Type B pancreatic cell (in vitro differentiated cells): ENCODE measurements at places on chromosomes 6 and 20. TPM values are rescaled to one million over a fixed set of nuclear protein-coding genes. Genes with fewer than 3 reads are reported as not detected.

DNA sequence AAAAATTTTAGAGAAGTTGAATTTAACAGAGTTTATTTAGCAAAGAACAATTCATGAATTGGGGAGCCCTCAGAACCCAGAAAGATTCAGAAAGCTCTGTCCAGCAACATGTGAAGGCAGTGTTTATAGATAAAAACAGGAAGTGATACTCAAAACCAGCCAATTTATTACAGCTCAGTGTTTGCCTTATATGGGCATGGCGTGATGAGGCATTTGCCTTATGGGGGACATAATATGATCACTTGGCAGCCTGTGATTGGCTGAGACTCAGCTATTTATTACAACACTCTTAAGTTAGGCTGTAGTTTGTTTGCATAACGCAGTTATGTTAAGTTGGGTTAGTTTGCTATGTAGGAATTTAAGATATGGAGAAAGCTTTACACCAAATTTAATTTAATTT, 11.5 kb downstream of the HLA-DPA1 start:
- no peaks in the 10 kb centered on the region for H3K36me3 ChIP-seq
- no peak overlapping the region for H3K27ac ChIP-seq
- peaks cover 24% of the 10 kb centered on the region for H3K27me3 ChIP-seq
- no peaks in the 10 kb centered on the region for H3K4me1 ChIP-seq

DNA sequence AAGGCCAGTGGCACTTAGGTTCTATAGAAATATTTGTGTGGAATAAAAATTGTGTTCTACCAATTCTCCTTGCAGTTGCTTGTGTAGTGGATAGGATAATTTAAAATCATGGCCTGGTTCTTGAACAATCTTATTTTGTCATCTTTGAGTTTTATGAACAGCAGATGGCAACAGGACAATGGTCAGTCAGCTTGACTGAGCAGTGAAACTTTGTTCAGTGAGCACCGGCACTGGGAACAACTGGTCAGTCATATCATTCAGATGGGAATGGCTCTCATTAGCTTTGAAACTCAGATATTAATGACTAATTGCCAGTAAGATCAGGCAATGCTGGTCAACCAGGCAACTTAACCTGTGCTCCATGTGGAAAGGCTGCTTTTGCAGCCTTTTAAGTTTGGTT, 129.2 kb downstream of the BCKDHB start:
- peaks cover 21% of the 10 kb centered on the region for H3K36me3 ChIP-seq
- no peak overlapping the region for H3K4me3 ChIP-seq
- no peak overlapping the region for H3K27ac ChIP-seq
- H3K27me3 ChIP-seq, result no peaks in the 10 kb centered on the region
- H3K4me1 ChIP-seq, result peaks cover 4% of the 10 kb centered on the region
- no peak for DNase-seq

Gene HLA-DPA1
- total RNA-seq, result 1.3 and 2.6 TPM in 2 replicates

GRCh38 chr6:106477146-106477545, 116.6 kb downstream of the CRYBG1 start:
- H3K36me3 ChIP-seq, result no peaks in the 10 kb centered on the region
- no peak for DNase-seq
- no peak overlapping the region for H3K4me3 ChIP-seq
- H3K4me1 ChIP-seq, result no peaks in the 10 kb centered on the region

GRCh38 chr6:117906507-117906957, 532 bp upstream of the SLC35F1 start:
- no peak for DNase-seq
- peak overlapping the region; percentile 90 for H3K4me3 ChIP-seq
- H3K27ac ChIP-seq, result no peak overlapping the region
- no peaks in the 10 kb centered on the region for H3K36me3 ChIP-seq

- H3K4me1 ChIP-seq, result peaks cover 5% of the 10 kb centered on the region
- DNase-seq, result no peak
- H3K27me3 ChIP-seq, result no peaks in the 10 kb centered on the region
- no peak overlapping the region for H3K27ac ChIP-seq
- no peak overlapping the region for H3K4me3 ChIP-seq
Observed at GRCh38 chr6:151179321-151179720, 60.4 kb upstream of the AKAP12 start.

Gene TNFRSF6B
- not detected in 2 replicates for total RNA-seq

Gene SCRT2
- total RNA-seq, result 0.36 TPM in 1 of 2 replicates, not detected in the other

- no peaks in the 10 kb centered on the region for H3K27me3 ChIP-seq
- peaks cover 17% of the 10 kb centered on the region for H3K36me3 ChIP-seq
- H3K4me1 ChIP-seq, result peaks cover 18% of the 10 kb centered on the region
- no peak overlapping the region for H3K4me3 ChIP-seq
- no peak for DNase-seq
- H3K27ac ChIP-seq, result peak overlapping the region; percentile 71
Observed at GRCh38 chr6:166333172-166333995, 9.0 kb downstream of the SFT2D1 start.

GRCh38 chr20:33472868-33473435, 16.9 kb upstream of the CBFA2T2 start:
- no peak overlapping the region for H3K4me3 ChIP-seq
- H3K27ac ChIP-seq, result no peak overlapping the region
- H3K36me3 ChIP-seq, result no peaks in the 10 kb centered on the region
- peaks cover 16% of the 10 kb centered on the region for H3K4me1 ChIP-seq
- H3K27me3 ChIP-seq, result no peaks in the 10 kb centered on the region
- DNase-seq, result no peak

DNA sequence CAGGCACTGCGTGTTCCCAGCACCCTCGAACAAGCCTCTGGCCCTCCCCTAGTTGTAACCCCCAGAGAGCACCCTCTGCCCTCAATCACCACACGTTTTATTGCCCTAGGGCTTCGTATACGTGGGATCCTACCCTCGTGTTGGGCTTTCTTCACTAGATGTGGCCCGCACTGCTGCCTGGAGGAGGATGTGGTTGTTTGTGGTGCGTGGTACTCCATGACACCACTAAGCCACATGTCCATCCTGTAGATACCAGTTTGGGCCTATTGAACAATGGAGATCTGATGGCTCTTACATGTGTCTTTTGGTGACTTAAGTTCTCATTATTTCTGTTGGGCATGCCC, 17.0 kb downstream of the SLC2A4RG start:
- no peaks in the 10 kb centered on the region for H3K36me3 ChIP-seq
- no peaks in the 10 kb centered on the region for H3K4me1 ChIP-seq
- no peak overlapping the region for H3K27ac ChIP-seq
- no peaks in the 10 kb centered on the region for H3K27me3 ChIP-seq
- no peak overlapping the region for H3K4me3 ChIP-seq

DNA sequence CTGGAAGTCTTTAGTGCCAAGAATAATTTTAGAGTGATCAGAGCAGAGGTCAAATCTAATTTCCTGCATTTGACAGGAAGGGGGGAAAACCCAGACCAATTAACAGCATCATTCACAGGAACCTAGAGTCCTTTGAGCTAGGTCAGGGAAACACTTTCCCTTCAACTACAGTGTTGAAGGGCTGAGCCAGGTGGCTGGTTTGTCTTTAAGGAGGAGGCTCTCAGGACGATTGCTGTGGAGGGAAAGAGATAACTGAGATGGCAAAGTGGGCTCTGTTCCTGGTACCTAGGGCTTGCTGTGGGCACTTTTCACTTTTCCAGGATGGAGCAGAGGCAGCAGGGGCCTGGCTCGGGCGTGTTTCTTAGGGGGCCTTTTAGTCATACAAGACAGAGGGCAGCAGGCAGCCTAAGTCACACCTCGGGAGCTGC, 111.9 kb downstream of the SCML4 start:
- H3K27me3 ChIP-seq, result peaks cover 25% of the 10 kb centered on the region
- no peaks in the 10 kb centered on the region for H3K36me3 ChIP-seq
- H3K4me3 ChIP-seq, result peak overlapping the region; percentile 57

Gene IPCEF1
- total RNA-seq, result 0.40 and 1.0 TPM in 2 replicates

GRCh38 chr6:73418081-73418741, 23.6 kb downstream of the DDX43 start:
- DNase-seq, result no peak
- H3K4me3 ChIP-seq, result no peak overlapping the region
- H3K27ac ChIP-seq, result no peak overlapping the region
- no peaks in the 10 kb centered on the region for H3K4me1 ChIP-seq
- H3K27me3 ChIP-seq, result no peaks in the 10 kb centered on the region
- H3K36me3 ChIP-seq, result no peaks in the 10 kb centered on the region

Gene CST5
- total RNA-seq, result 0.79 TPM in 1 of 2 replicates, not detected in the other

Gene GABRR2
- total RNA-seq, result 0.92 TPM in 1 of 2 replicates, not detected in the other

DNA sequence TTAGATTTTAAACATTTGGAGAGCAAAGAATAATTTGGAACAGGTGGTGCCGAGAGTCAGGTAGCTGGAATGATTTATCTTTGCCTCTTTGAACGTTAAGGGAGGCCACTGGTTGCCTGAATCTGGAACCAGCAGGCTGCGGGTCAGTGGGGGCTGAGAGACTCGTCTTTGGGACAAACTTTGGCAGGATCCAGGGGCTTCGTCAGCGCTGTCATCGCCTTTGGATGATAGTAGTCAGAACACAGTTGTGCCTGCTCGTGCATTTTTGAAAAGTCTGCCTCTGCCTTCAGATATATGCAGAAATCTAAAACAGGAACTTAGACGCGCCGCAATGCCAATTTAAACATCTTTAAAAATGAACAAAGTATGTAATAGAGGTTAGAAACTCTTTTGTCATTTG, 5.0 kb downstream of the EYA2 start:
- peaks cover 33% of the 10 kb centered on the region for H3K4me1 ChIP-seq
- no peaks in the 10 kb centered on the region for H3K36me3 ChIP-seq
- H3K4me3 ChIP-seq, result peak overlapping the region; percentile 21
- peaks cover 63% of the 10 kb centered on the region for H3K27me3 ChIP-seq
- H3K27ac ChIP-seq, result no peak overlapping the region

DNA sequence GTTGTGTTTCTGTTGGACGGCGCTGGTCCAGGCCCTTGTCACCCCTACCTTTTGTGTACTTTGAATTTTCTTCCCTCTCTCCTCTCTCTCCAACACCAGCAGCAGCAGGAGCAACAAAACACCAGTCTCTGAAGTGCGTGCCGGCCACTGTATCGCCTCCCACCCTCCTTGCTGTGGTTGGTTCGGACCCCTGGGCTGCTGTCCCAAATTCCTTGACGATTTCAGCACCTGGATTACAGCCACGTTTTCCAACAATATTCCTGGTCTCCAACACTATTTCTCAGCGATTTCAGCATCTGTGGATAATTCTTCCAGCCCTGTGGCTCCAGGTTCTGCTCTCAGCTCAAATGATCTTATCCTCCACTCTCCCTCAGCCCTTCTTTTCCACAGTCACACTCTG, 11.8 kb downstream of the MAS1 start:
- H3K27ac ChIP-seq, result no peak overlapping the region
- no peak overlapping the region for H3K4me3 ChIP-seq
- H3K36me3 ChIP-seq, result no peaks in the 10 kb centered on the region
- H3K27me3 ChIP-seq, result peaks cover 4% of the 10 kb centered on the region
- H3K4me1 ChIP-seq, result no peaks in the 10 kb centered on the region
- DNase-seq, result no peak

Gene PET117
- total RNA-seq, result 17.8 and 18.7 TPM in 2 replicates

Gene HMGCLL1
- 1.6 and 1.9 TPM in 2 replicates for total RNA-seq

- H3K27ac ChIP-seq, result no peak overlapping the region
- H3K36me3 ChIP-seq, result no peaks in the 10 kb centered on the region
- H3K4me1 ChIP-seq, result peaks cover 3% of the 10 kb centered on the region
- no peaks in the 10 kb centered on the region for H3K27me3 ChIP-seq
Observed at GRCh38 chr20:11158146-11158545, 484.3 kb upstream of the JAG1 start.

Gene HRH3
- 0.24 and 0.53 TPM in 2 replicates for total RNA-seq

DNA sequence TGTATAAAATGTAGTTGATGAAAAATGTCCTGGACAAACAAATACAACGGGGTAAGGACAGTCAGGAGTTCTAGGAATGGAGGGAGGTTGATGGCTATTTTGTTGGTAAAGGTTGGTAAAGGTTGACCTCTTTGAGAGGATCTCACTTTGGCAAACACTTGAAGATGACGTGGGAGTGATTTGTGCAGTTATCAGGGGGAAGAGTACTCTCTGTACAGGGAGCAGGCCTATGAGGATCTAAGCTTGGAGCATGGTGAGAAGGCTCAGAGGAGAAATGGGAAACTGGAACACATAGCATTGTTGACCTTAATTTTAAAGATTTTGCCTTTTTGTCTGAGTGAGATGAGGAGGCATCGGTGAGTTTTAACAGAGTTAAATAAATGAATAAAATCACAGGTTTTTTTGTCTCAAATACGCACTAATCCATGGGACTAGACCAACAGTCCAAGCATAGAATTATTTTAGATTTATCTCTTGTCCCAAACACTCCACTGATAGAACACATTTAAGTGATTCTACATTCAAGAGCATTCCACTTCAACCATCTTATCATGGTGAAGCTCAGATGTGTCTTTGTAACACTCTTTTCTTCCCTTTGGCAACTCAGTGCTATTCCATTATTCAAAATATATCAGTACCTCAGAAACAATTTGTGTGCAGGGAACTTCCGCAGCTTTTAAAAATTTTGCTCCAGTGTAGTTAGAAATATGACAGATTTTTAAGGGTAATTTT, 5.7 kb downstream of the LAMA2 start:
- no peak for DNase-seq
- H3K36me3 ChIP-seq, result peaks cover 4% of the 10 kb centered on the region
- H3K4me3 ChIP-seq, result no peak overlapping the region
- H3K27ac ChIP-seq, result no peak overlapping the region
- peaks cover 6% of the 10 kb centered on the region for H3K4me1 ChIP-seq
- peaks cover 15% of the 10 kb centered on the region for H3K27me3 ChIP-seq

DNA sequence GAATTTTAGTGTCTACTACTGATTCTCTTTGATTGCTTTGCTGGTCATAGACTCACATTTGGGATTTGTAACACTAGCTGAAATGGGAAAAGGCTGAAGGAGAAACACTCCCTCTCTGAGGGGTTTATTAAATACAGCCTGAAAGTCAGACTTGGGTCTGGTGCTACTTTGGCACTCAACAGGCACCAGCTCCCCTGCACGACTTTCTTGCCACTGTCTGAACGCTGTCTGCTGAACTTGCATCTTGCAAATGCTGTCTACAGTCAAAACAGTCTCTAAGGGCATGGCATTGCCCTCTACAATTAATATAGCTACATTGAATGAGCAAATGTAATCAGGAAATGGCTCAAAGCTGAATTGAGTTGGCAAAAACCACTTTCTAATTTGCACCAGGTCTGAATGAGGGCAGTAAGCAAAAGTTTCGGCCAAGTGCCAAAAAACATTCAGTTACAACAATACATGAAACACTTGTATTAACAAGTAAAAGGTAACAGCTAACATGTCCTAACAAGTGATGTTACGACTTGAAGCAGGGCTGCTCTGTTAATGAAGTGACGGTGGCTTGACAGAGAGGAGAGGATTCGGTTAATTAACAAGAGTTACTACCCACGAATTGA, 119.5 kb downstream of the FOXC1 start:
- peaks cover 24% of the 10 kb centered on the region for H3K4me1 ChIP-seq
- DNase-seq, result no peak
- H3K27ac ChIP-seq, result no peak overlapping the region
- no peak overlapping the region for H3K4me3 ChIP-seq
- H3K36me3 ChIP-seq, result peaks cover 13% of the 10 kb centered on the region

Gene TREM1
- total RNA-seq, result not detected in 2 replicates

Gene BNIP5
- 1.4 and 2.1 TPM in 2 replicates for total RNA-seq

DNA sequence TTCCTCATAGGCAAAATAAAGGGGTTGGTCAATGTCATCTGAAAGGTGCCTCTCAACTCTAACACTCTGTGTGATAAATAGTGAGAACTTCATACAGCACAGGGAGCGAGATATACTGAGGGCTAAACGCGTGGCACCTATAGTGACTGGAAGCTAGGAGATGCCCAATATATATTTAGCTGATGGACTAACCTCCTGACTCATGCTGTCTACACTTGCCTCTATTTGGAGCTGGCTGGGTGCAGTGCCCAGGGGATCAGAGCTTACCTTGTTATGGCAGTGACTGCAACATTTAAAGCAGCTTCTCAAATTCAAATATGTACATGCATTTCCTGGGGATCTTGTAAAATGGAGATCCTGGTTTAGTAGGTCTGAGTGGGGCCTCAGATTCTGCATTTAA, 111.6 kb upstream of the PLN start:
- H3K36me3 ChIP-seq, result no peaks in the 10 kb centered on the region
- DNase-seq, result no peak
- H3K27ac ChIP-seq, result no peak overlapping the region
- no peaks in the 10 kb centered on the region for H3K27me3 ChIP-seq
- no peak overlapping the region for H3K4me3 ChIP-seq
- no peaks in the 10 kb centered on the region for H3K4me1 ChIP-seq
